ENCODE measurements at places on chromosomes 12 and 14. TPM values are rescaled to one million over a fixed set of nuclear protein-coding genes. Genes with fewer than 3 reads are reported as not detected.

NTF3 gene
- 1.4 TPM for total RNA-seq

NANOG gene
- total RNA-seq = 6.1 TPM

CCDC91 gene
- total RNA-seq = 23.7 TPM

DNA sequence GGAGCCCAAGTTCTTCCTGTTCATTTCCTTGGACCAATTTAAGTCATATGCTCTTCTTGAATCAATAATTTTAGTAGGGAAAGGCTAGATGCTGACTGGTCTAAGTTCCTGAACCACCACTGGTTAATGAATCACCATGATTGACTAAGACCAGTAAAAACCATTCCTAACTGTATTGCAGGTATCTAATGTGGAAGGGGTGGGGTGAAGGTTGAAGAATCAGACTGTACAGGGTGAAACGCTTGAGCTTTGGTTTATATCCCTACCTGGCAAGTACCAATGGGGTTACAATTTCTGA is 100.1 kb downstream of the DYRK2 start:
- DNase-seq = no peak

GRCh38 chr12:22719745-22720144 is 94.8 kb downstream of the ETNK1 start:
- DNase-seq = no peak

- DNase-seq = no peak
These were observed 1.2 kb downstream of the ZNF410 start for GRCh38 chr14:73887694-73888459.

- peak; percentile 80 for DNase-seq
These were observed 130.3 kb downstream of the NDUFA12 start for GRCh38 chr12:94872971-94873733.

DNA sequence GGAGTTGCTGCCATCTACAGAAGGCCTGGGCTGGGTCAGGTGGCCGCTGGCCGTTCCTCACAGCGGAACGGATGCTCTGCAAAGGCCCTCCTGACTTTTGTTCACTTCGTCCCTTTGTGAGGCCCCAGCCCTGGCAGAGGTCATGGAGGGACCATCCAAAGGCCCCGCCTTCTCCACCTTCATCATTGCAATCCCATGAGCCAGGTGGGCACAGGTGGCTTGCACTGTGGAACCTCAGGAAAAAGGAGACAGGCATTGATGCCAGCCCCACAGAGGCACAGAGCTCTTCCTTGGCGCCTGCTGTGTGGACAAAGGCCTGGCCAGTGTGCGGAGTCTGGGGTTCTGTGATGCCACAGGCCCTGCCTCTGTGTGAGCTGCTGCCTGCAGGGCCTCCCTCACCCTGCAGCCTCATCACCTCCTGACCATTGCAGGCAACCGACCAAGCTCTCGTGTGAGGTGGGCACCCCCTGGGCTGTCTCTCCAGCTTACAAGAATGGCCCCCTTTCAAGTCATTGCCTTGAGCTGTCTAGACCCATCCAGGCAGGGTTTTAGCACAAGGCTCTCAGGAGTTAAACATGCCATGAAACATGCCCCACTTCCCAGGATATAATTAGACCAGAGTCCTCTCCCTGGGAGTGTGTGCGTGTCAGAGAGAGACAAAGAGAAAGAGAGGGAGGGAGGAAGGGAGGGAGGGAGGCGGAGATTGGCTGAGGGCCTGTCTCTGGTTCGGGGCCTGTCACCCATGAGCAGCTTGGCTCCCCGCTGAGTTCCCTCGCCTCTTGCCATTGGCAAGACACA is 19.3 kb downstream of the NFKBIA start:
- peak; percentile 71 for DNase-seq

CMA1 gene
- total RNA-seq = not detected

GRCh38 chr14:72812292-72812851 is 81.5 kb downstream of the DPF3 start:
- peak; percentile 65 for DNase-seq

GRCh38 chr14:76376409-76376877 is 506 bp downstream of the ESRRB start:
- DNase-seq = no peak

GRCh38 chr12:6078398-6079096 is 45.9 kb downstream of the VWF start:
- peak; percentile 64 for DNase-seq

P2RX4 gene
- 9.8 TPM for total RNA-seq

NDUFA12 gene
- total RNA-seq = 112 TPM

GRCh38 chr12:1591034-1591433 is 3.3 kb downstream of the FBXL14 start:
- no peak for DNase-seq

IFNG-AS1 gene
- not detected for total RNA-seq

- no peak for DNase-seq
These were observed 20.1 kb downstream of the ZNF84 start for GRCh38 chr12:133057446-133057845.

All from endodermal cell (in vitro differentiated cells).